NCI-H510A treated with DMSO at 0.1 percent for 48 hours (cell line): ENCODE measurements at places on chromosomes 12 and 14.
A peak's percentile ranks its signal among the peaks of the same experiment; 100 is the strongest.

GRCh38 chr14:84785996-84786395 is 743.9 kb upstream of the FLRT2 start:
- no peak for DNase-seq

DNA sequence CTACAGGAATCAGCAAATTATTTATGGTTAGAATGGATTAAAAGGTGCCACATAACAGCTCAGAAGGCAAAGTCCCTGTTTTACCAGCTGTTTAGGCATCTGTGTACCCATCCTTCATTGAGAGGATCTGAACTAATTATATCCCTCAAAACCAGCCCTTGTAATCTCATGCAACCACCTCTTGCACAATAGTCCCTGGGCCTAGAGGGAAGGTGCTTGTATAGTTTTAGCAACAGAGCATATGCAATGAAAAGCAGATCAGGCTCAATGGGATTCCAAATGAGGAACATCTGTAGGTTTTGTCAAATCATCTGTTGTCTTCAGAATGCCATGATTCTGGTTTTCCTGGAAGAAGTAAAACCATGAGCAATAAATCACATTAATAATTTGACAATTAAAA is 26.0 kb upstream of the GLIPR1L2 start:
- no peak for DNase-seq

- peak; percentile 28 for DNase-seq
These were observed 33.8 kb downstream of the STK38L start for GRCh38 chr12:27277846-27278260.

DNA sequence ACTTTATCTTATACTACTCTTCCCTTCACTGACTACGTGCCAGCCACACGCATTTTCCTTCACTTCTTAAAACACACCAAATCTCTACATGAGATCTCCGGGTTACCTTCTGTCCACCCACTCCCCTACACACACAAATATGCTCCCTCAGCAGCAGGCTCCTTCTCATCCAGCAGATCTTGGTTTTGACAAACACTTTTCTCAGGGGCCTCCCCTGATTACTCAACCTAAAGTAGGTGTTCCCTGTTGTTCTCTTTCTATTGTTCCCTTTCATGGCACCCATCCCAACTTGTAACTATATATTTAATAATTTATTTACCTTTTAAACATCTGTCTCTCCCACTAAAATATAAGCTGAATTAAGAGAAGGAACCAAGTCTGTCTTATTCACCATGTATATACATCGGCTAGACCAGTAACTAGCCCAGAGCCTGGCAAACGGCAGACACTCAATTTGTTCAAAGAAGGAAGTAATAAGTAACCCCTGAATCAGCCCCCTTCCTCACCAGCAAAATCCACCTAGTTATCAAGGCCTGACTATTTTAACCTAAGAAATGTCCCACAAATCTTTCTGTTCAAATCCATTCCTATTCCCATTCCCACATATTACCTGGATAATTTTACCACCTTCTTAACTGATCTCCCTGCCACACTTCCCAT is 2.7 kb downstream of the C2CD5 start:
- no peak for DNase-seq

GRCh38 chr14:42378880-42379279 is 772.2 kb downstream of the LRFN5 start:
- no peak for DNase-seq

GRCh38 chr12:54216797-54217661 is 28.2 kb upstream of the SMUG1 start:
- DNase-seq = peak; percentile 82

GRCh38 chr12:120356567-120357030 is 12.4 kb downstream of the MSI1 start:
- DNase-seq = peak; percentile 72

GRCh38 chr12:59867689-59868088 is 271.9 kb downstream of the SLC16A7 start:
- no peak for DNase-seq

GRCh38 chr14:91375720-91376452 is 41.7 kb downstream of the CCDC88C start:
- peak; percentile 55 for DNase-seq

DNA sequence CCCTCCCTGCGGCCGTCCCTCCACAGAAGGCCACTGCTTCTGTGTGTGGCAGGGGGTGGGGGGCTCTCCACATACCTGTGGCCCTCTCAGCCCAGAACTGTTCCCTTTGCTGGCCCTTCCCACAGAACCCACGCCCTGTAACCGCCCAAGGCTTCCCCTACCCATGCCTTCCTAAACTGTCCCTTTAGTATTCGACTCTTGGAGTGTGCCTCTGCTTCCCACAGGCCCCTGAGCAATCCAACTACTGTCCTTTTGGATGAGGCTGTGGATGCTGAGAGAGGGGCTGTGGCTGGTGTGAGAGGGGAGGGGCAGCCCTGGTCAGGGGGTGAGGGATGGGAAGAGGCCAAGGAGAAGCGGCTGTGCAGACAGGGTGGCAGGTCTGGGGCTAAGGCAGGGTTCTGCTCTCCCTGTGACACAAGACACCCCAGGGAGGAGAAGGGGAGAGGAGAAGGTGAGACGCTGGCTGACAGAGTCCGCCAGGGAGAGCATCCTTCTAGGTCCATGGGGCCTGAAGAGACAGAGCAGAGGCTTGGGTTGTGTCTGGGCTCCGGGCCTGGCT is 46.0 kb downstream of the DLK1 start:
- no peak for DNase-seq

- no peak for DNase-seq
These were observed 199.4 kb upstream of the LRIG3 start for GRCh38 chr12:59119676-59120075.

- no peak for DNase-seq
These were observed 196.5 kb upstream of the PRMT8 start for GRCh38 chr12:3294481-3294911.

- DNase-seq = no peak
These were observed 29.0 kb downstream of the CAPRIN2 start for GRCh38 chr12:30725739-30726138.

DNA sequence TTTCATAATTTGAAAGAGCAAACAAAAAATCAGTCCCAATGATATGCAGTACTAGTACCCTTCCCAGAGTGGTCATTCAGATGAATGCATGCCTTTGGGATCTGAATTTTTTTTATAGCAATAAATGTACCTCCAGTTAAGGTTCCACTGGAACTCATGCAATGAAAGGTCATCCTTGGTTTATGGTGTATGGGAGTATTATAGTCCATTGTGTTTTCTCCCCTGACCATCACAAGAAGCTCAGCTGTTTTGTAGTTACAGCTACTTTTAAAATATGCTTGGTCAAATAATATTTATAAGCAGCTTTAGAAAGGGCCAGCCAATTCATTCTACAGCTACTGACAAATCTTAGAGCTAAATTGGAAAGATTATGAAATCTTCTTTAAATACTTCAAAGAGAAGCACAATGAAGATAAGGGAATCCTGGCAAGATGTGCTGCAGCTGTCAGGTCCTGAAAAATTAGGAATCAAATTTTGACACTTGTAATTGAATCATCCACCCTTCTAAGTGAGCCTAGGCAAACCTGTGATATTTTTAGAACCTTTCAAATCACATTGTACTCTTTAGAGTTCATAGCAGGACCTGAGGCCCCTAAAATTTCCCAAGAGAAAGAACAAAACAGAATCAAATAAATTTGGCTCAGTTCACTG is 46.5 kb downstream of the IFT81 start:
- DNase-seq = no peak

DNA sequence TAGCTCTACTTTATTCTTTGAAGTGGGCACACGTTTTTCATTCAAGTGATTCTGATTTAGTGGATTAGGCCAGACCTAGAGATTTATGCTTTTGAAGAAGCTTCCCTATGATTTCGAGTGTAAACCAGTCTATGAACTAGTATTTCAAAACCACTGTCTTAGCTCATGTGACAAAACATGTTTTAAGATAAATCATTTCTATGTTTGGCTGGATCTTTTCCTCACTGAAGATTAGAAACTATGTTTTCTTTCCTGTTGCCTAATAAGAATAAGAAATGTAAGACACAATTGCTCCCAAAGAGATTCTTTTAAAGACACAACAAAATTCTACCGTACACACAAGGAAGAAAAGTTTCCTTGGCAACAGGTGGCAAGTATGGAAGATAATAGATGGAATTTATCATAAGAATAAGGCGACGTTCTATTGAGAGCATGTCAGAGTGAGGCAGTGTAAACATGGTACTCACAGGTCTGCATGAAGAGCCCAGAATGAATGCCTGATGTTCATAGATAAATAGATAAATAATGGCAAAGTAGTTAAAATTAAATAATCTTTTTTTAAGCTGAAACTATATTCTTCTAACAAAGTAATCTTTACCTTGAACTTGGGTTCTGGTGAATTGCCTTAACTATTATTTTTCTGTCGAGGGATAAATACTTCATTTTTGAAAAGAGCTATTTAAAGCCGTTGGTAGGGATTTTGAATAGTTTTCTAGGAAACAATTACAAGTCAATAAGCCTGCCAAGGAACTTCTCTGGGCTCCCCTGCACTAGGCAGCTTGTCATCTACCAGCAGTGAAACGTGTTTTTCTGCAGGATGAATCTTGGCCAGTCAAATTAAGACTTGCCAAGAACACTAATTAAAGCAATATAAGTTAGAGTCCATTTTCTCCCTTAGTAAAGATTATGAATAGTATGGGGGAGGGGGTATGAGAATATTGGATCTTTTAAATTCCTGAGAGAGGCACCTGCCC is 34.1 kb upstream of the C12orf75 start:
- no peak for DNase-seq

DNA sequence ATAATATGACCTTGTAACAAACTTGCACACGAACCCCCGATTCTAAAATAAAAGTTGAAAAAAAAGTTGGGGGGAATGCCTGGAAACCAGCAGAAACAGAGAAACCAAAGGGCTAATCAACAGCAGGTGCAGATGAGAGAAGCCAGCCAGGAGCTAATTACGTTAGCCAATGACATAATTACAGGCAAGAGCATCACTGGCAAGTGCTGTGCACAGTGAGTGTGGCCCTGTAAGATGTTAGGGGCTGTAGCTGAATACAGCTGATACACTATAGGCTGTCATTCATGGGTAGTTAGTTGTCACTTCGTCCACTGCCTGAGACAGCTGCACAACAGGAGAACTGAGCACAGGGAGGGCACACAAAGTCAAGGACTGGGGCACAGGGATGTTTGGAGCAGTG is 7.3 kb upstream of the FGF23 start:
- no peak for DNase-seq

DNA sequence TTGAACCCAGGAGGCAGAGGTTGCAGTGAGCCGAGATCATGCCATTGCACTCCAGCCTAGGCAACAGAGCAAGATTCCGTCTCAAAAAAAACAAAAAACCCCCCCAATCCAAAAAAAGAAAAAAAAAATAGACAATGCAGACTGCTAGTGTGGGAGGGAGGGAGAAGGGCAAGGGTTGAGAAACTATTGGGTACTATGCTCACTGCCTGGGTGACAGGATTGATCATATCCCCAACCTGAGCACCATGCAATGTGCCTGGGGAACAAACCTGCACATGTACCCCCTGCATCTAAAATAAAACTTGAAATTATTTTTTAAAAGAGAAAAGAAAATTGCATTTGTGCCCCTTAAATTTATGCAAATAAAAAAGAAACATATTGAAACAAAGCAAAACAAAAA is 65.6 kb upstream of the PLEKHG3 start:
- DNase-seq = no peak

DNA sequence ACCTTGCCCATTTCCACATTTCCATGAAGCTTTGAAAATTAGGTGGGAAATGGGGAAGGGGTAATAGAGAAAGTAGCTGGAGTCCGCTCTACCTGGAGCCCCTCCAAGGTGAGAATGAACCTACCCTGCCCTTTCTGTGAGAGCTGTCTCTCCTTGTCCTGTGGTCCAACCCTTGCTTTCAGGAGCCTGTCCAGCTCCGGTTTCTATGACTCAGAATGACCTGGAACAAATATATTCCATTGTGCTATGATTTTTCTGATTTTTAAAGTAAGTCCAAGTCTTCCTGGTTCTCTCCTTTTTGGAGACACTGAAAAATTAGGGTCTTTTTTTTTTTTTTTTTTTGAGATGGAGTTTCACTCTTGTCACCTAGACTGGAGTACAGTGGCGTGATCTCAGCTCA is 89.1 kb upstream of the VASH1 start:
- no peak for DNase-seq

GRCh38 chr12:119365451-119365850 is 30.9 kb downstream of the CCDC60 start:
- no peak for DNase-seq

GRCh38 chr14:63046339-63047268 is 1.3 kb upstream of the KCNH5 start:
- DNase-seq = no peak

DNA sequence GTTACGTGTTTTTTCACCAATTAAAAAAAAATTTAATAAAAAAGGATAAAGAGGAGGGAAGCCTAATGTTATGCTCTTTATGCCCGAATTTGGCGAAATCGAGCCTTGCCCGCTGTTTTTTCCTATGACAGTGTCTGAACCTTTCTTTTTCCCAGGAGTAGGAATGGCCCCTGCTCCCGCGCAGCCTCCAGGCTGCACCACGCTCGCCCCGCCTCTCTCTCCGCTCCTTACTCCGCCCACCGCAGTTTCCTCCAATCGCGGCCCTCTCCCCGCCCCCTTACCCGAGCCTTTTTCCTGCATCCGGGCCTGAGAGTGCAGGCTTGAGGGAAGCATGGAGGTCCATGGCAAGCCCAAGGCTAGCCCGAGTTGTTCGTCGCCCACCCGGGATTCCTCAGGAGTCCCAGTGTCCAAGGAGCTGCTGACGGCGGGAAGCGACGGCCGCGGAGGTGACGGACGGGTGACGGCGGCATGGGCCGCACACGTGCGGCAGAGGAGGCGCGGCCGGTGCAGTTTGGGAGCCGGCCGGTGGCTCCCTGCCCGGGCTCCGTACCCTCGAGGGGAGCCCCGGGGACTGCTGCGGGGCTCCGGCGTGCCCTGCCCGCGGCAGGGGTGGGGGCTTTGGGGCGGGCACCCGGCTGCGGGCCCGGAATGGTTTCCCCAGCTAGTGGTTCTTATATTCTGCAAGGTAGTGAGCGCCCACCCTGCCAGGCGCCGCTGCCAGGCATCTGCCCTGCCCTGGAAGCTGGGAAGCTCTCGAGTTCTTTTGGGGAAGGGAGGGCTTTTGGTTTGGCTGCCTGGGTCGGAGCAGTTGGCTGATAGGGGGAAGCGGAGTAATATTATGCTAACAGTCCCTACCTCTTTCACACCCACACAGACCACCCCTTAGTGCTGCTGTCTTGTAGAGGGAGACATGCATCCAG is at the start of gene NOPCHAP1:
Gene NOPCHAP1, plus strand, starts transcription at position 295 of the 920 bp plus-strand sequence. Its CDS starts 37 bp downstream, at position 332.
- DNase-seq = peak; percentile 95

DNA sequence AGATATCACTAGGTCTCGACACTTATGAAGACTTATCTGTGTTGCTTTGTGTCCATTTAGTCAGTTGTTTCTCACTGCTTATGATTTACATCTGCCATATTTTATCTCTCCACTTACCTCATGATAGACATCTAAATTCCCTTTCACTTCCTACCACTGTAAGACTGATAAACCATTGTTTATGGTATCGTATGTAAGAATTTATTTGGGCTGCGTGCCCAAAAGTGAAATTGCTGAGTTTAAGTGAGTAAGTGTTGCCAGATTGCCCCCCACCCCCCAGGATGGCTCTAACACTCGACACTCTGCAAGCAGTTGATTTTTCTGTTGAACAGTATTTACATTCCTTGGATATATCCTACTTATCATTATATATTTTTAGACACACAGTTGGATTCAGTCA is 69.9 kb upstream of the MON2 start:
- no peak for DNase-seq
